ENCODE measurements at places on chromosomes 7 and 10. TPM values are rescaled to one million over a fixed set of nuclear protein-coding genes. Genes with fewer than 3 reads are reported as not detected.

OR9A2 gene
- total RNA-seq, result not detected

NXPH1 gene
- total RNA-seq, result not detected

RAPGEF5 gene
- total RNA-seq, result 1.1 TPM

TYW1B gene
- total RNA-seq, result 1.3 TPM

DNA2 gene
- 4.3 TPM for total RNA-seq

RNLS gene
- 8.6 TPM for total RNA-seq

ANKRD30A gene
- total RNA-seq, result not detected

ATOH7 gene
- not detected for total RNA-seq

KLLN gene
- total RNA-seq, result 0.37 TPM

FBXL13 gene
- 2.3 TPM for total RNA-seq

DKK1 gene
- total RNA-seq, result 165 TPM

AKR1D1 gene
- total RNA-seq, result not detected

GNAT3 gene
- not detected for total RNA-seq

SP4 gene
- 4.0 TPM for total RNA-seq

SNX8 gene
- 13.9 TPM for total RNA-seq

OR2A12 gene
- not detected for total RNA-seq

THSD7A gene
- 0.55 TPM for total RNA-seq

ERVW-1 gene
- not detected for total RNA-seq

KLF6 gene
- 18.8 TPM for total RNA-seq

DNAJC1 gene
- 73.5 TPM for total RNA-seq

AKR1C4 gene
- not detected for total RNA-seq

CALML3 gene
- total RNA-seq, result under 0.01 TPM

FAM131B gene
- 1.00 TPM for total RNA-seq

CUX1 gene
- 65.2 TPM for total RNA-seq

HNRNPH3 gene
- total RNA-seq, result 15.9 TPM

TMEM229A gene
- not detected for total RNA-seq

FKBP6 gene
- not detected for total RNA-seq

MYL7 gene
- total RNA-seq, result not detected

PIK3CG gene
- total RNA-seq, result 0.09 TPM

AGAP5 gene
- total RNA-seq, result 4.0 TPM

NEBL gene
- total RNA-seq, result under 0.01 TPM

CYP17A1 gene
- total RNA-seq, result not detected

WEE2 gene
- not detected for total RNA-seq

GPR15LG gene
- total RNA-seq, result not detected

SDK1 gene
- total RNA-seq, result 6.5 TPM

H2BK1 gene
- total RNA-seq, result not detected

P4HA1 gene
- 550 TPM for total RNA-seq

CYP2C19 gene
- total RNA-seq, result not detected

MMP21 gene
- total RNA-seq, result under 0.01 TPM

ADRA2A gene
- total RNA-seq, result 0.18 TPM

Data from smooth muscle cell of bladder (primary cell).